Jurkat, Clone E6-1 (cell line): ENCODE measurements at places on chromosomes 3 and 15.

DNA sequence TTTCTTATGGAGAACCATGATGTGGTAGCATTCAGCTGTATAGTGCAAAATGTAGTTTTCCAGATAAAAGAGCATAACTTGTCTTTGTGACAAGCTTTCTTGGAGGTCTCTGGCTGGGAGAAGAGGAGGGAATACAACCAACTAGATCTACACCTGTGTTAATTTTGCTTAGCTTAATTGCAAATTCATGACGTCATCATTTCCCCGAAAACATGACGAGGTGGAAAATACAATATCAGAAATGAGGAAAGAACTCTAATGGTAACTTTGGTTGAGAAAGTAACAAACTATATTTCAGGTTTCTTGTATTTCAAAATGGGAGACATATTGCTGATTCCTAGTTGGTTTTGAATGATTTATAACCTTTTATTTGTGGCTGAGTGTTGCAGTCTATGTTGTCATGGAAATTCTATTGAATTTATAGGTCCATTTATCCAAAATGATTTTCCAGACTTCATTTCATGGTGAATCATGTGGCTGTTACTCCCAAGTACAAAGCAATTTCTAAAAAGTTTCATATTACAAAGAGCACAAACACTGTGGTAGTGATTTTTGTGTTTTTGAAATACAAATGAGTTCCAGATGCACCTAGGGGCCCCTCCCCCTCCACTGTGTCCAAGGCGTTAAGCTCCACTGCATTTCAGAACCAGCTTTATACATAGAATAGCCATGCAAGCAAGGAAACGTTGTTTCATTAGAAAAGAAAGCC lies 307.2 kb downstream of the FEZF2 start:
- DNase-seq = no peak

- peak; percentile 85 for DNase-seq
Measured at GRCh38 chr3:160981217-160981938, 123.8 kb downstream of the B3GALNT1 start.

DNA sequence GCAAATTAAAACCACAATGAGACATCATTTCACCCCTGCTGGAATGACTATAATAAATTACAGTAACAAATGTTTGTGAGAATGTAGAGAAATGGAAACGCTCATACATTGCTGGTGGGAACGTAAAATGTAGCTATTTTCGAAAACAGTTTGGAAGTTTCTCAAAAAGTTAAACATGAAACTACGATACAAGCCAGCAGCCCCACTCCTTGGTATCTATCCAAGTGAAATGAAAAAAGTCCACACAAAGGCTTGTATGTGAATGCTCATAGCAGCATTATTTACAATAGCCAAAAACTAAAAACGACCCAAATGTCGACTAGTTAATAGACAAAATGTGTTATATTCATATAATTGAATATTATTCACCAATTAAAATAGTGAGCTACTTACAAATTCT lies 22.9 kb upstream of the CFAP20DC start:
- DNase-seq = no peak

GRCh38 chr3:36991923-36992805 lies 767 bp downstream of the EPM2AIP1 start:
- DNase-seq = no peak

- no peak for DNase-seq
Measured at GRCh38 chr15:60972866-60973265, 256.2 kb downstream of the RORA start.

DNA sequence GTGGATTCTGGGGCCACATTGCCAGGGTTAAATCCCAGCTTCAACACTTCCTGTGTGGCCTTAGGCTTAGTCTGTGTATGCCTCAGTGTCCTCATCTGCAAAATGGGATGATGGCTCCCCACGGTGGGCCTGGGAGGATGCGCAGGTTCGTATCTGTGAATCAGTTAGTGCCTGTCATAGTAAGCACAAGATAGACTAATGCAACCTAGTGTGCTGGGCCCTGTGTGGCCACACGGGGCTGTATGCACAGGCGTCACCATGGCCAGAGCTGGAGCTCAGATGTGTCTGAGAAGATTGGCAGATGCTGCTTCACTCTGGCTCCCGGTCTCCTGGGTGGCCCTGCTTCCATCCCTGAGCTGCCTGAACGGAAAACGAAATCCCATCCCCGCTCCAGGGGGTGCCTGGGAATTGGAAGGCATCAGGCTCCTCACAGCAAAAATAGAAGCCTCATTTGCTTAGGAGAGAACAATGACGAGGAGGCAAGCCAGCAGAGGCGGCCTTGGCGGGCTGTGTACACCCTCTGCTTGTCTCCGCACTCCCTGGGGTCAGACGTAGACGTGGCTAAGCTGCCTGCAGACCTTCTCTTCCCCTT lies 103.6 kb downstream of the APBA2 start:
- DNase-seq = peak; percentile 60

DNA sequence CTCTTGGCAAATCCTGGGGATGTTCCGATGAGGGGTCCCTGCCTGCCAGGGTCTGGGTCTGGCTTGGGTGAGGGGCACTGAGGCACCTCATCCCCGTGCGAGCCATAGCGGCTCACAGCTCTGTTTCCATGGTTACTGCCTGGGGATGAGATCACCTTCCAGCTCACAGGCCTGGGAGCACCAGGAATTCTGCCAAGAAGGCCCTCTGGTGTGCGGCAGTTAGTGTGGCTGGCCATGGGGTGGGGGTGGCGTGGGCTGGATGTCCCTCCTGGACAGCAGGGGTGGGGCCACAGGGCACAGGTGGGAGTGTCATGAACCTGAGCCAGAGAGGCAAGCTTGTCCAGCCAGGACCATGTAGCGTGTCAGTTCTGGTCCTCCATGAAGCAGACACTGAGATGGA lies 22.1 kb upstream of the PRR23E start:
- no peak for DNase-seq

- peak; percentile 5 for DNase-seq
Measured at GRCh38 chr3:114519415-114519814, 225.6 kb downstream of the TIGIT start.

DNA sequence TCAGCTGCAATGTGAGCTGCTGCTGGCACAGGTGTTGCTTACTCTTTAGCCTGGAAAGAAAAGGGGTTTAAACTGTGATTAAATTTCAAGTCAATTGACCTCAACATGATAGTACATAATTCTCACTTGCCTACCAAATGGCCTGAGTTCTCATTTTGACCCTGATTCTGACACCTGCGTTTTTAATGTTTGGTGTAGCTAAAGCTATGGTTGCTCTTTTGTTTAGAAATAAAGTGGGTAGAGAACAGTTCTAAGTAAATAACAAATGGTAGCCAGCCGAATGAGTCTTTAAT lies 100.8 kb upstream of the SOX2 start:
- no peak for DNase-seq

GRCh38 chr3:31249545-31249944 lies 283.2 kb upstream of the STT3B start:
- no peak for DNase-seq

- DNase-seq = no peak
Measured at GRCh38 chr3:58613236-58614132, 36.3 kb upstream of the FAM107A start.

DNA sequence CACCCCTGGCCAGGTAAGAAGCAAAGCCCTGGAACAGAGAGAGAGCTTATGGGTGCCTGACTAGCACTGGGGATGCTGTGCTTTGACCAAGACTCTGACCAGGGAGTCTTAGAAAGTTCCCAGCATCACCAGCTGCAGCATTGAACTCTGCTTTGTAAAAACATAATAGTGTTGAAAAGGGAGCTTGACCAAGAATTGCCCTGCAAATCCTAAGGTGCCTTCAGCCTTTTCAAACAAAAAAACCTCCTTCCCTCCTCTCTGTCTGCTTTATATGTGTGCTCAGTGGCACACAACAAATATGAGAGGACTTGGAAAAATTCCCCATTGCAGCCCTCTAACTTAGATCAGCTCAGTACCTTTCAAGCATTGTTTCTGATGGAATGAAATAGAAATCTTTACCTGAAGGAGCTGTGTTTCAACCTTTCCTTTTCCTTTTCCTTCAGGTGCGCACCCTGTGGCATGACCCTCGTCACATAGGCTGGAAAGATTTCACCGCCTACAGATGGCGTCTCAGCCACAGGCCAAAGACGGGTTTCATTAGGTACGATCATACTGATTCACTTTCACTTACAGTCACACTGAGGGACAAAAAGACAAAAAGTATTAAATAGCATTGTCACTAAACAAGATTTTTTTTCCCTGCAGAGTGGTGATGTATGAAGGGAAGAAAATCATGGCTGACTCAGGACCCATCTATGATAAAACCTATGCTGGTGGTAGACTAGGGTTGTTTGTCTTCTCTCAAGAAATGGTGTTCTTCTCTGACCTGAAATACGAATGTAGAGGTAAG lies 13.0 kb downstream of the THBS1 start:
- no peak for DNase-seq

DNA sequence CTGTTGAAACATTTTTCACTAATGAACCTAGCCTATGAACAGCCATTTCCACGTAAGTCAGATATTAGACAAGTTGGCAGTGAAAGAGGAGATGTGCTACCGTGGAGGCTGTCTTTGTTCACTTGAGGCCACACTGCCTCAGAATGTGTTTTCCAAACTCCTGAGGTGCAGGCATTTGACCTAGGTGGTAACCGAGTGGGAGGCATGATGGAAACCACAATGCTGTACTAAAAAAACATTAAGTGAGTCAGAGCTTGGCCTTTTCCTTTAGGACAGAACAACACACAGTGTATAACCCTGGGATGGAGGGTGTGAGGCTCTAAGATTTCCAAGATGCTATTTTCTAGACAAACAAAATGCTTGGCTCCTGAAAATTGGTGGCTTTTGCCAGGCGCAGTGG lies 406.3 kb downstream of the SOX2 start:
- no peak for DNase-seq

DNA sequence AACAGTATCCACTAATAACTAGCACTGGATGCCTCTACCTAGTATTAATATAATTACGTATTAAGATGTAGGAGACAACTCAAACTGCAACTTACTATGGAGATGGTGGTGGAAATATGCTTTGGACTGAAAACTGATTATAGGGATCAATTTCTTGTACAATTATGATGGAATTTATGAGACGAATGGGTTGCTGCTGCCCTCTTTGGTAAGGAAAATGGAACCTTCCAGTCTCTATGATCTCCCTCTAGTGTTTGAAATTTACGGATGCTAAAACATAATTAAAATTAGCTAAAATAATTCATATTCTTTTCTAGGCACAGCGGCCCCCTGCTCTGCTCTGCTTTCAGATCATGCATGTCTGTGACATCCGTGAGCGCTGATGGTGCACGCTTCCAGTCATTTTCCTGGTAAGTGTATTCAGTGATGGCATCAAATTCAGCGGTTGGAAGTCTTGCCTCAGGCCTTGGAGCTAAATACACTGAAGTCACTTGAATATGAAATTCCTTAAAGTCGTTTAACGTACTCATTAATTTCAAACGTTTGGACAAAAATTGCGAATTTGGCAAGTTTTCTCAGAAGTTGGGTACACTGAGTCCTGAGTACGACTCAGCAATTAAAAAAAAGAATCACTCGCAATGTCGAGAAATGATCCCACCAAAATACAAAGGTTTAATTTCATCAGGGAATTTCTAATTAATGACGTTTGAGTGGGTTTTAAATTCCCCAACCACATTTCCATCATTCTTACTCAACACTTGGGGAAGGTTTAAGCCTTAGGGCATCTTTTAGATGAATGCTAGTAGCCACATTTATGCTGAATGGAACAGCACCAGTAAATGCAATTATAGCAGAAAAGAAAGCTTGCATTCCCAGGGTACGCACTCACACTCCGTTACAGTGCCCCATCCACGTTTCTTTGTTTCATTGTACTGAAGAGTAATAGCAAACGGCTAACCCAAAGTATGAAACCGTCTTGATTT lies 132.6 kb downstream of the NR2F2 start:
- DNase-seq = no peak

DNA sequence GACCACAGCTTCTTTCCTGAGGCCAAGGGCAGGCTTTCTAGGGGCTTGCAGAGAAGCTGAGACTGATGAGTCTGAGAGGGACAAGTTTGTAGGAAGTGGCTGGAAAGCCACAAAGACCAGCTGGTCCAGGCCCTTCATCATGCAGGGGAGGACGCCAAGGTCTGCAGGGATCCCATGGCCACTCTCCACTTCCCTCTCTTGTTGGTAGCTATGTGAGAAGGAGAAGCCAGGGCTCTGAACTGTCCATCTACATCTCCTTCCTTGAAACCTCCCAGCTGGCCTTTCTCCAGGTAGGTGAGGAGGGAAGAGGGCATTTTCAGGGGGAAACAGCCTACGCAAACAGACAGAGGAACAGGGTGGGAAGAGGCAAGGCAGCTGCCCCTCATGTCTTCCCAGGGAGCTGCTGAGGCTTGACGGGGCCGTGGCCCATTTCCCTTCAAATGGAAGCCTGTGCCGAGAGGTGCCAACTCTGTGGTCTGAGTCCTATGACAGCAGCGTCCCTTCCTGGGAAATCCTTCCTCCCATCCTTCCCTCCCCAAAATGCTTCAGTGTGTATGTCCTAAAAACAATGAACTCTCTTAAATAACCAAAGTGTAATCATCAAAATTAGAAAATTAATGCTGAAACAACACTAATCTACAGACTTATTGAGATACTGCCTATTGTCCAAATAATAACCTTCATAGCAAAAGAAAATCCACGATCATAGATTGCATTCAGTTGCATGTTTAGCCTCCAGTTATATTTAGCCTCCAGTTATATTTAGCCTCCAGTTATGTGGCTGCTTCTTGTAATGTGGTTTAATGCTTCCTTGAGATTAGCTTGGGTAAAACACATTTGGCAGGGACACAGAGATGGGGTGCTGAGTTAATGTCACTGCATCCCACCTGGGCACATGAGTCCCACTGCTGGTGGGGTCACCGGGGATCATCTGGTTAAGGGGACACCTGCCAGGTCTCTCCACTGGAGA lies 36.0 kb downstream of the GNB5 start:
- no peak for DNase-seq

DNA sequence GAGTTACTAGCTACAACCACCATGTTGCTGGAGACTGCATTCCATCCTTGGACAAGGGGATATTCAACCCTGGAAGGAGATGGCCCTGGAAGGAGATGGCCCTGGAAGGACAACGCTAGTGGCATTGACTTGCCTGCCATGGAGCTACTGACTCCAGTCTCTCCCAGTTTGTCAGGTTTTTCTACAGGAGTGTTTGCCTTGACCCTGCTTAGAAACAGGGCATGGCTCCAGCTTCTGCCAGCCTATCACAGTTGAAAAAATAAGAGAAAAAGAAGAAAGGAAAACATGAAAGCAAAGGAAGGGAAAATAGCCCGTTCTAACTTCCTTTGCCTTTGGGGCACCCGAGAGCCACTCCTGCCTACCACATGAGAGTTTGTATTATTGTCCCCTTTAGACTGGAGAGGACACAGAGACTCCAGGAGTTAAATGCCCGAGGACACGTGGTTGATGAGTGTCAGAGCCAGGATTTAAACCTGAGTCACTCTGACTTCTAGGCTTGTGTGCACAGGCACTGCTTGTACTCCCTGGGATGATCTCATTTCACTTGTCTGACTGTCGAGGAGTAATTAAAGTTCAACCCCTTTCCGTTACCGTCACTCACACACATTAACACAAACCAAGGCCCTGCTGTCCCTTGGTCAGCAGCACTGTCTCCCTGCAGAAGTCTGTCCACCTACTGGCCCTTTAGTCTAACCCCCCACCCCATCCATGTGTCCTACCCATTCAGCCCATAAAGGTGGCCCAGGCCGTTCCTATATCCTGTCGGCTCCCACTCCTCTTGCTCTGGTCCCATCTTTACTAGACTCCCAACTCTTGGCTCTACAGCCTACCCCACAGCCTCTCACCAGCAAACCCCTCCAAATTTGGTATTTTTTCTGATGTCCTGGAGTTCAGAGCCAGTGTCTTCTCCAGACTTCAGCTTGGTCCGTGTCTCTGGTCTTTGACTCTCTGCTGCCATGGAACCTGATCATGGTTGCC lies 46.1 kb downstream of the C2CD4A start:
- no peak for DNase-seq

- DNase-seq = no peak
Measured at GRCh38 chr3:197023241-197023997, 6.2 kb downstream of the MELTF start.
